ENCODE measurements at places on chromosomes 1 and 21.

GRCh38 chr1:5067246-5067645 lies 412.8 kb downstream of the AJAP1 start:
- no peak for DNase-seq

DNA sequence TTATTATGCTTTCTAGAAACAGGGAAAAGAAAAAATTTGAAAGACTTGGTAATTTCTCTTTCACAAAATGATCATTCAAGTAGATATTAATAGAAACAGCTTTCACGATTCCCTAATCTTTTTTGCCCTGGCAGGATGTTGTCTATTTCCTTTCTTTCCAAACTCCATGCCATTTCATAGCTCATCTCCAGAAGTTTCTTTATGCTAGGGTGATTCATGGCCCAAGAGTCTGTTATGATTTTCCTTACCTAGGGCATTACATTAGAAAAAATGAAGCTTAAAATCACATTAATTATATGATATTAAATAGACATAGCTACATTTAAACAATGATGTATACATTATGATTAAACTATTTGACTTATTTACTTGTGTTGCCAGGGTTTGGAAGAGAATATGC lies 762.1 kb downstream of the LTN1 start:
- no peak for DNase-seq

GRCh38 chr1:21671915-21672314 lies 2.8 kb upstream of the RAP1GAP start:
- DNase-seq, result no peak

- DNase-seq, result no peak
Measured at GRCh38 chr1:114831276-114831994, 23.2 kb upstream of the SYCP1 start.

DNA sequence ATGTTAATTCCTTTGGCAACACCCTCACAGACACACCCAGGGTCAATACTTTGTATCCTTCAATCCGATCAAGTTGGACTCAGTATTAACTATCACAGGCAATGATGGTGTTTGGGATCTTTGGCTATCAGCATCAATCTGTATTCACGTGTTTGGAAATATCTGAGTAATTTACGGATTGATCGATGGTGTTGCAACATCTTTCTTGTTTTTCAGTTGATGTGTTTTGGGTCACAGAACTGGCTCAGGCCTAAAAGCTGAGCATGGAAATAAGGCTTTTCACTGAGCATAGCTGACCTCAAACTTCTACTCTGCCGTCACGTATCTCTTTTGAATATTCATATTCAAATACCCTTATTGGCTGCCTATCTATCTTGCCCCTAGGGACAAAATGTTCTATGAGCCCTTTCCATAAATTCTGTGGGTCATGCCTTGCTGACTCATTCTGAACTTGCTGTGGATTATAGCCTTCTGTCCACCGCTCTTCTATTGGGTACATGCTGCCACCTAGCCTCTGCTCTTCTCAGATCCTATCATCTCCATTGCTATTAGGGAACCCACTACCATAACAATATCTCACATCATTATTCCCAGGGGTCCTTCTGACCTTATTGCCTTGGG lies 156.0 kb downstream of the PDE4B start:
- DNase-seq, result peak; percentile 68

- DNase-seq, result no peak
Measured at GRCh38 chr1:175287377-175287776, 94.8 kb upstream of the KIAA0040 start.

DNA sequence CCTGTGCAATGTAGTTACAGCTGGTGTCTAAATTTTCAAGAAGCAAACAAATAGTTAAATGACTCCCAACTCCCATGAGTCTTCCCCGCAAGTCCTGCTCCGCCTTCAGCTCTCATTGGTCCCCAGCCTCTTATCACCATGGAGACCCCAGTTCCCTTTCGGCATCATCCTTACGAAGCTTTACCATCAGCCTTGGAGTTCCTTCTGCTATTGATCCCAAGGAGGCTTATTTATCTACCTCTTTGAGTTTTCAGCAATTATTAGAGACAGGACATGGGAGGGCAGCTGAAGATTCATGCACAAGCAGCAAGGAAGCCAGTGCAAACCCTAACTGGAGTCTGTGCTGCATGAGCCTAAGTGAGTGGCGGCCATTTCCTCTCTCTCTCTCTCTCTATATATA lies 12.3 kb downstream of the KCNA2 start:
- DNase-seq, result no peak

GRCh38 chr1:153260585-153261280 lies 1.2 kb downstream of the LORICRIN start:
- DNase-seq, result no peak

DNA sequence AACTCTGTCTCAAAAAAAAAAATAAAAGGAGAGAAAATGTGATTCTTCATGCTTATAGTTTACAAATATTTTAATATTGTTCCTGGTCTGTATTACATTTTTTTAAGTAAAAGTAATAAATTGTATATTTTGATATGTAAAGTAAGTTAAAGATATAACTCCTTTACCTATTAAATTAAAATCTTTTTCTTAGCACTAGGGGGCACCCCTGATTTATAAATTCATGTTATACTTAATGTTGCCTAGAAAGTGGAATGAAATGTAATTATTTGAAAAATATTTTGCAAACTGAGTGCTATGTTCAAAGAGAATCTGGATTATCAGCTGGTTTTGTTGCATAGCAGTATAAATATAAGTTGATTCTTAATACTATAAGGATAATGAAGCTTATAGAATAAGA lies 49.2 kb downstream of the RALGPS2 start:
- peak; percentile 22 for DNase-seq

- DNase-seq, result no peak
Measured at GRCh38 chr21:41783476-41784180, 16.8 kb upstream of the RIPK4 start.

All from globus pallidus (tissue), 1 donor.